ENCODE measurements at places on chromosomes 4 and X.

DNA sequence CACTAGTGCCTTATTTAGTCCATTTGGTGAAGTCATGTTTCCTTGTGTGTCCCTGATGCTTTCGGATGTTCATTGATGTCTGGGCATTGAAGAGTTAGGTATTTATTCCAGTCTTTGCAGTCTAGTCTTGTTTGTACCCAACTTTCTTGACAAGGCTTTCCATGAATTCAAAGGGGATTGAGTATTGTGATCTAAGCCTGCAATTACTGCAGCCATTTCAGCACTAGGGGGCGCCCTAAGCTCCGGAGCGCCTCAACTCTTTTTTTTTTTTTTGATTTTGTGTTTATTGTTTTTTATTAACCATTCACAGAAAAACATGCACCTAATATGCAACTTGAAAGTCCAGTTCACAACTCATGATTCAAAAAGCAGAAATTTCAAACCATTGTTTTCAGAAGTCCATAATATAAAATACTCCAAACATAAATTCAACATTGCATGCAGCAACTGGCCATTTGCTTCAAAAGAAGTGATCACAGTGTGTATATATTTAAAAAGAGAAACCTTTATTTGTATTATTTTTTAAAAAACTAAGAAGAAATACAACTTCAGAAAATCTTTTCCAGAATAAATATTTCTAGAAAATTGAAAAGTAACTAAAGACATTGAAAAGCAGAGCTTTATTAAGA lies 59.2 kb downstream of the PTPN13 start:
- DNase-seq = no peak

DNA sequence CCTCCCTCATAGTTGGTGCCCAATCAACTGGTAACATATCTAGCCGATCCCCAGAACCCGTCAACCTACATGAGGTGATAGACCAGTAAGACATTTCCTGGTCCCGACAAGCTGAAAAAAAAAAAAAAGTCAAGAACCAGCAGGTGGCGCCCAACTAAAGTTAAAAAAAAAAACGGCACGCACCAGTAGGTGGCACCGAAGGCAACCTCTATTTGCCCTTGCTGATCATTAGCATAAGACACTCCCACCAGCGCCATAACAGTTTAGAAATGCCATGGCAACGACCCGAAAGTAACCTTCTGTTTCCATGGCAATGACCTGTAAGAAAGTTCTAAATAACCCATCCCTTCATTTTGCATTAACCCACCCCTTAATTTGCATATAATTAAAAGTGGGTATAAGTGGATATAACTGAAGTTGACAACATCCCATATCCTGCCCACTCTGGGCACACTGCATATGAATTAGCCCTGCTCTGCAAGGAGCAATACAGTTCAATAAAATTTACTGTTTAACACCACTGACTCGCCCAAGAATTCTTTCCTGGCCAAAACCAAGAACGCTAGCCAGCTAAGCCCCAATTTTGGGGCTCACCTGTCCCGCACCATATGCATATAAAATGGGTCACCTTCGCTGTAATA lies 83.9 kb upstream of the SPANXB1 start:
- peak; percentile 39 for DNase-seq

GRCh38 chrX:1165535-1166196 lies 46.8 kb downstream of the CRLF2 start:
- DNase-seq = peak; percentile 62

- no peak for DNase-seq
These were observed 11.0 kb downstream of the SLC25A31 start for GRCh38 chr4:127741247-127741646.

DNA sequence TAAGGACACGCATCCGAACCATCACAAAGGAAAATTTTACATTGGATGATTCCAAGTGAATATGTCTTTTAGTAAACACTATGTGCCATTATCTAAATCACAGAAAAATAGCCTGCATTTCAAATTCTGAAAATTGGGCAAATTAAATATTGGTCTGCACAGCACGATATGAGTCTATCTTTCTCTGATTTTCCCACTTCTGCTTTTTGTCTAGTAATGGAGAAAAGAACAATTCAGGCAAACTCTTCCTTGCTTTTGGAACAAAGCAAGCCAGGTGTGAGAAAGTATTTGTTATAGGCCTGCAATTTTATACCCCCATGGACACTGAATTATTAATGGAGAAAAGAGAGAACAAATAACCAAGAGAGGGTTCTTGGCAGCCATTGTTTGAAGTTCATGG lies 97.8 kb downstream of the ZNF827 start:
- DNase-seq = no peak

DNA sequence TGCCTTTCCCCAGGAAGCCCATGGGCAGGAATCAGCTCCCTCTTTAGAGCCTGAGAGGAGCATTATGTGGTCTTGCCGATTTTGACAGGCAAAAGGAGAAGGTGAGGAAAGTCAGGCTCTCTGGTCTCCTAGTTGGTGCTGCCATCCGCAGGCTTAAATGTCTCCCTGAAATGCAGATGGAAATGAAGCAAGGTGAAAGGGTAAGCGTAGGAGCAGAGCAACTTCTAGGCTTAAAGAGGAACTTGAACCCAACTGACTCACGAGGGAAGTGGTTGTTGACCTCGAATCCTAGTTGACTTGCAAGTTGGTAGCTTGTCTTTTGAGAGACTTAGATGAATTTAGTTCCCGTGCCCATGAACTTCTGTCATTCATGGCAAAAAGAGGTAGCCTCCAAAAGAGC lies 205.9 kb downstream of the PTTG2 start:
- DNase-seq = no peak

GRCh38 chr4:182238355-182238931 lies 4.8 kb upstream of the TENM3 start:
- no peak for DNase-seq

DNA sequence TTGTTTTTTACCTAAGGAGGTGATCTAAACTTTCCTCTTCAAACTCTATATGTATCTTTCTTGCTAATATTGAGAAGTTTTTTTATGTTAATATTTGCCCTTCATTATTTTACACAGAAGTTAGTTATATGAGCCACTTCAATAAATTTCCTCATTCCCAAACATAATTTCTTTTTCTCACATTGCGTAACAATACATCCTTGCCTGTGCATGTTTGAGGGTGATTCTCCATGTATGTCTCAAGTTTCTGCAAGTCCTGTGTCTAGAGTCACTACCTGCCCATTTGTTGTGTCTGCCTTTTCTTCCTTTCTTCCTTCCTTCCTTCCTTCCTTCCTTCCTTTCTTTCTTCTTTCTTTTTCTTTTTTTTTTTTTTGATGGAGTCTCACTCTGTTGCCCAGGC lies 2057.9 kb downstream of the PCDH7 start:
- DNase-seq = no peak

DNA sequence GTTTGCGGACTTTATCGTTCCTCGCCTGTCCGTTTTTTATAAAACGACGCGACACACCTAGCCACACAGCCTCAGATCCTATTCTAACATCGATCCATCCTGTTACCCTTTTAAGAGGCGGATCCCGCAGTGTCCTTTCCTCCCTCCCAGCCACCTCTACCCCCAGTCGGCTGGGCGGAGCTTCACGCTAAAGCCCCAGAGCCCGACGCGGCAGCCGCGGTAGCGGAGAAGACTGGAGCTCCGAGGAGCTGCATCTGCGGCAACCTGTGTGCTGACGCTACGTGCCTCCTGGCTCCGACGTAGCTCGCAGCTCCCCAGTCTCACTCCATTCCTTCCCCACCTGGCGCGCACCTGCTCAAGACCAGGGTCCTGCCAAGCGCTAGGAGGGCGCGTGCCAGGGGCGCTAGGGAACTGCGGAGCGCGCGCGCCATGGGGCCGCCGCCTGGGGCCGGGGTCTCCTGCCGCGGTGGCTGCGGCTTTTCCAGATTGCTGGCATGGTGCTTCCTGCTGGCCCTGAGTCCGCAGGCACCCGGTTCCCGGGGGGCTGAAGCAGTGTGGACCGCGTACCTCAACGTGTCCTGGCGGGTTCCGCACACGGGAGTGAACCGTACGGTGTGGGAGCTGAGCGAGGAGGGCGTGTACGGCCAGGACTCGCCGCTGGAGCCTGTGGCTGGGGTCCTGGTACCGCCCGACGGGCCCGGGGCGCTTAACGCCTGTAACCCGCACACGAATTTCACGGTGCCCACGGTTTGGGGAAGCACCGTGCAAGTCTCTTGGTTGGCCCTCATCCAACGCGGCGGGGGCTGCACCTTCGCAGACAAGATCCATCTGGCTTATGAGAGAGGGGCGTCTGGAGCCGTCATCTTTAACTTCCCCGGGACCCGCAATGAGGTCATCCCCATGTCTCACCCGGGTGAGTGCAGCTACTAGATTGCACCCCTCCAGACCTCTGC lies at the start of gene RNF128:
Gene RNF128 (plus strand): TSS at position 217 of the 953 bp plus-strand sequence. CDS start 213 bp downstream, at position 430.
- no peak for DNase-seq

DNA sequence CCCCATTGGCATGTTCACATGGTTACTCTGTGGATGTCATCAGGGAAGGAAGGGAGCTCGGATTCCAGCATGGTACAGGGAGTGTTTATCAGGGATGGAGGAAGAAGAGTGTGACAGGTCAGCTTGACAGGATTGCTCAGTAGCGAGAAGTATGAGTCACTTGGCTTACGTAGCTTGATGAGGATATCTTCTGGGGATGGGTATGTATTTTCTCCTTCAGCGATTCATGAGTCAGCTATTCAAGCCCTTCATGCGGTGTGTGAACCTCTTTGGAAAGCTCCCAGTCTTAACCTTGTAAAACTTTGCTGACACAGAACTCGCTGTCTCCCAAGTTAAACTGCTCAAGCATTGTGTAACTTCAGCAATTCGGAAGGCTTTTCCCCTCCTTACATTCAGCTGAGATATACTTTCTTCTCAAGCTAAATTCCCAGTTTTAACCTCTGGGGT lies 275.4 kb downstream of the ARHGAP10 start:
- no peak for DNase-seq

DNA sequence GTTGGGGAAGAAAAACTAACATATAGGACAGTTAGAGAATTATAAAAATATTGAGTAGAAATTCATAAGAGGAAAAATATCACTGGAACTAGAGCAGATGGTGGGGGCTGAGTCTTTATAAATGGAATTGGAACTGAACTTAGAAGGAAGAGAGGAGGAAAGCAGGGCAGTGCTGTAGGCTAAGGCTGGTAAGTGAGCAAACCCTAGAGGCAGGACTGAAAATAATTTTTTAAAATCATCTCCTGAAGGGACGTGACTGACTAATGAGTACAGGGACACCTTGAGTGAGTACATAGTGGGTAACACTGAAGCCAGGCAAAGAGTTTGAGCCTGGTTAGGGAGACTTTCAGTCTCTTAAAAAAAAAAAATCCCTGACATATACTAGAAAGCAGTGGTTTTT lies 63.3 kb downstream of the GALNT7 start:
- DNase-seq = no peak

DNA sequence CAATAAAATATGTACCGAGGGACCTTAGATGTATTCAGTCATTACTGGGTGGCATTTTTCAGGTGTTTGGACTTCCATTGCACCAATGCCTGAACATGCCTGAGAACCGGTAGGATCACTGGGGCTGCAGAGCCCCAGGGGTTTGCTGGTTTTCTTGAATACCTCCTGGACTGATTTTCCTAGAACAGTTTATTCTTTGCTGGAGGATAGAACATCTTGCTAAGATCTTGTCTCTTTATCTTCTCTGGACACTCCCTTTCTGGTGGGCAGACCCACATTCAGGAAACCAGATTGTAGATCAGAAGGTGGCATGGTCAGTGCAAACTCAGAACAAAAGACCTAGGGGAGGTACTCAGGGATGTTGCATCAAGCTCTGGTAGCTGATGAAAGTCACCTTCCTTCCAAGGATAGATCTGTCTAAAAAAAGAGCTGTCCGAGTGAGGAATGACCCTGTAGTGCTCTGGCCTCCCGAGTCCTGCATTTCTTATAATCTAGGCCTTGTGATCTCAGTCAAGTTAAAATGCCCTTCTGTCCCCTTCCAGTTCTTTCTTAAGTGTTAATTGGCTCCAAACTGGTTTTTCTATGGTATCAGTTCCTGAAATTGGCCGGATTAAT lies 84.8 kb downstream of the CLDN34 start:
- no peak for DNase-seq
